CD4-positive, alpha-beta T cell treated with Interleukin-21 for 1 hour (primary cell): ENCODE measurements at places on chromosomes 7 and 10.

DNA sequence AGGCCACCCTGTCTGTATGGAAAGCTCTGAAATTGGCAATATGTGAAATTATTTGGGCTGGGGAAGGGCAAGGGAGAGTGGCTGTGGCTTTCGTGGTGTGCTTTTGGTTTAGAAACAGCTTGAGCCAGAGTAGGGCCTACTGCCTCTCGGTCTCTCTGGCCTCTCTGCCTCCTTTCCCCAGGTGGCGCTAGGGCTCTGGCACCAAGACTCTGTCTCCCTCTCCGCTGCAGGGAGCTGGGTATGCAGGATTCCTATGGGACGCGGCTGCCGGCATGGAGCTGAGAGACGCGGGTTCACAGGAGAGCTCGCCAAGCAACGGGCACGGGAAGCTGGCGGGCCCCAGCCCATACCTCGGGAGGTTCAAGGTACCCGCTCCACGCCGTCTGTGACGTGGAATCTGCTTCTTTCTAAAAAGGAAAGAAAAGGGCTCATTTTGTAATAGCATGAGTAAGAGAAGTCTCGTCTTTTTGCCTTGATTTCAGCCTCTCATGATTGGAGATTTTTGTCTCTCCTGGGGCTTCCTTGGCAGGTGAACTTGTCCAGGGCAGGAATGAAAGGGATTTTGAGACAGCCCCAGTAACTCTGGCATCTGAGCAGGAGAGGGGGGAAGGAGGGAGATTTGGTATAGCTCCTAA is 105.1 kb upstream of the ANLN start:
- no peak for DNase-seq

DNA sequence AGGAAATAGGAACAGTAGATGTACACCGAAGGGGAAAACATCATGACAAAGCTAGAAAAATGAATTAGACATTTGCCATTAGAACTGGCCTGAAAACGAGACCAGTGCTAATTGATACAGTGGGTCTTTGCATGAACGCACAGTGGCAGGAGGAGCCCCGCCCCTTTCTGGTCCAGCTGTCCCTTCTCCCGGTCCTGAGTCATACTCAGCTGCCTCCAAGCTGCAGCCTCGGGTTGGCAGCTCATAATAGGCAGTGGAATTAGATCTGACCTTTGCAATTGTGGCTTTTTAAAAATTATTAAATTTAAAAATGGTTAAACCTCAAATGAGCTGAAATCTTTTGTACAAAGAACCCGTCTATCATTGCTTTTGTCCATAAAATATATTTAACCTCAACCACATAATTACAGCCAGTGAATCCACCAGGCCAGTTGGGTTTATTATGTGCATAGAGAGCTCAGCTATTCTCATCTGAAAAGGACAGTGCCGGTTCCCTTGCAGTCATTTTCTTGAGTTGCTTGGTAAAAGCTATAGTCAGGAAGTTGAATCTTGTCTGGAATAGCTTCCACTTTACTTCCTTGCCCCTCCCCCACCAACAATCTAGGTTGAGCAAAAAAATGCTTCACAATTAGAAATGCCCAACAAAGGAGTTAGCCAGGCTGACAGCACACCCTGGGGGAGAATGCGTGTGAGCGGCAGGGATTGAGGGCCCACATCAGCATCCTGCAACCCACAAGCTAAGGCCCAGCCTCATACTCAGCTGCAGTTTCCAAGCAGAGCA is 147.1 kb downstream of the BUB3 start:
- DNase-seq, result no peak

- no peak for DNase-seq
Measured at GRCh38 chr10:5504146-5505072, 5.0 kb upstream of the CALML5 start.

DNA sequence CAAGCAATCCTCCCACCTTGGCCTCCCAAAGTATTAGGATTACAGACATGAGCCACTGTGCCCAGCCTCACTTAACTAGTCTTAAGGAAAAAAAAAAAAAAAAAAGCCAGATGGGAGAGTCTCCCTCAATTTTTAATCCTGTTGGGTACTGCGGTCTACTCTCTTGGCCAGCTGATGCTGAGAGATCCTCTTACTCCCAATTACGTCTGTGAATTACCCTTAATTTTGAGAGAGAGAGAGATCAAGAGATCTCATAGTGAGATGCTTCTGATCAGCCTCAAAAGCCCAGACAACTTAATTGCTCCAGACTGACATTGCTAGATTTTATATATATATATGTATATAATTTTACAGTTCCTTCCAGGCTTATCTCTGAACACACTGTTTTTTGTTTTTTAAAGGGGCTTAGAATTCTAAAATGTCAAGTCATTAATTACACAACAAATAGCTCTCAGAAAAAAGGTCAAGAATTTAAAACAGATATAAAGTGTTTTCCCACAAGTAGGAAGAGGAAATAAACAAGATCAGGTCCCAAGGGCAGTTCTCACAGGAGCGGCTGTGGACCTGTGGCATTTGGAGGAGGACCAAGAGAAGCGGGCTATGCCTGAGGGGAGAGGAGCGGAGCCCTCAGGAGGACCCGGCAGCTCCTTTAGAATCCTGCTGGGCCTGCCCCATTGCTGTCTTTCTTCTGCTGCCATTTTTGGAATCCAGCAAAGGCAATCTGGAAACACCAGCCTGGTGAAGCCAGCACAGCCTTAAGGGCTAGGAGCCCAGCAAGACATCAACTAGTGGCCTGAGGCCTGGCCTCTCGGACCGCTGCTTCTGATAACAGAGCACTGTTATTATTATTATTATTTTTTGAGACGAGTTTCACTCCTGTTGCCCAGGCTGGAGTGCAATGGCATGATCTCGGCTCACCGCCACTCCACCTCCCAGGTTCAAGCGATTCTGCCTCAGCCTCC is 30.1 kb downstream of the DENND2A start:
- no peak for DNase-seq

- DNase-seq, result no peak
Measured at GRCh38 chr10:118501171-118501570, 94.3 kb downstream of the PRLHR start.

DNA sequence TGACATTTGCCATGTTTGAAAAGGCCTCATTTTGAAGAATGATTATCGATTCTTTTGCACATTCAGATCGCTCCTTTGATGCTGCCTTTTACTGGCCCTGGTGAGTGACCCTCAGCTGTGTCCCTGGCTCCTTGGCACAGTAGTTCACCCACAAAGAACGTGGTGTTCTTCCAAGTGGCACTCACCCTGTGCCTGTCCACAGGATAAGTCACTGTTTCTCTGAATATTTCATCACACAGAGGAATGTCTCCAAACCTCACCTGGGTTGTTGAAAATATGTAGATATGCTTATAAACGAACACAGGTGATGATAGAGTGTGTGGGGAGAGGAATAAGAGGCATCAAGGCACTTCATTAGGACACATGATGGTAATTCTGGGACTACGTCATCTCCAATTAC is 810.7 kb downstream of the CCSER2 start:
- DNase-seq, result no peak

- DNase-seq, result no peak
Measured at GRCh38 chr10:97713339-97713825, at the start of gene MARVELD1. TSS of gene MARVELD1 (plus strand) at chr10:97713730. CDS start at chr10:97713877, 147 bp downstream.

- DNase-seq, result no peak
Measured at GRCh38 chr7:32048970-32049491, 21.2 kb downstream of the PDE1C start.

GRCh38 chr10:99085358-99085757 is 150.3 kb downstream of the HPSE2 start:
- no peak for DNase-seq

DNA sequence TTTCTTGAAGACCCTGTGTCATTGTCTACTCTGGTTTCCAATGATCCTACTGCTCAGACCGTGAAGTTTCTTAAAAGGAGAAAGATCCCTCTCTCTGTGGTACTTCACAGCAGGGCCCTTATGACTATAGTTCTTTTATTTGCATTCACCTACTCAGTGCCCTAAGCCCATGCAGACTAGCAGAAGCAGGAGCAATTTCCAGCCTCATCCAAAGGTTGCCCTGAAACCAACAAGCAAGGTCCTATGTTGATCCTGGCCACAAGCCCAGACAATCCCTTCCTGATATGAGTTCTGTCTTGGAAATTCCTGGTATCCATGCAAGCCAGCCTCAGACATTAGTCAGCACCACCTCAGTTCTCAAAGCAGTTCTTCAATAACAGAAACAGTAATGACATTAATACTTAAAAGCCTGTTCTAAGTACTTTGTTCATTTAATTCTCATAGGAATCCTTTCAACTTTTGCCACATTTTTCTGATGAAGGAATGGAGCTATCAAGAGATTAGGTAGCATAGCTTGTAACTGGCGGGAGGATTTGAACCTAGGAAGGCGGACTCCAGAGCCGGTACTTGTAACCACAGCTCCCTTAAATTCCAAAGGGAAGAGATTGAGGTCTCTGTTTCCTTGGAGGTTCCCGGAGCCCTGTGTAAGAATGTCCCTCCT is 58.1 kb upstream of the ST8SIA6 start:
- no peak for DNase-seq

DNA sequence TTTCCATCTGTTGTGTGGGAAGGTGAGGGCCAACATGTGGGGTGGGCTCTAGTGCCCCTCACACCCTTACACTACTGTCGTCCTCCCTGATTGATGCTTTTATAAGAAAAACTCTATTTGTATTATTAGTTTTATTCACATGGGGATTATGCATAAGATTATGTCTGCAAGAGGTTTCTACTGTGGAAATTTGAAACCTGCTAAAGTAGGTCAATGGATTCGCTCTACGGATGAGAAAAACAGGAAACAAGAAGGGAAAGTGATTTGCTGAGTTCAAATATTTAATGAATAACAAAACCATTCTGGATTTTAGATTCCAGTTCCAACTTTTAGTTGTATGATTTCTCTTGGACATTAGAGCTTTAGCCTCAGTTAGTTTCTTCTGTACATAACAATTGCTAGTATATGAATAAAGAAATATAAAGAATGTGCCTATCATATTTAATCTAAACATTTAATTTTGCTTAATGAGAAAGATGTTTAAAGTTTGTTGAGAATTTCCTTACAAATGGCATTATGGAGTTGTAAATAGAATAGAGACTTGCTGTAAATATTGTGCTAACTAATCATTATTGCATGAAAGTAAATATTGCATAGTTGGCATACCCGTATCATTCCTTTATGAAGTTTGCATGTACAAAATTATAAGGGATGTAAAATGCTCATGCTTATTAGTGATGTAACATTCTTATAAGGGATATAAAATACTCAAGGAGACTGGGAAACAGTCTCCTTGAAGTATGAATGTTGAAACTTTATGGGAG is 193.8 kb downstream of the THSD7A start:
- DNase-seq, result no peak

DNA sequence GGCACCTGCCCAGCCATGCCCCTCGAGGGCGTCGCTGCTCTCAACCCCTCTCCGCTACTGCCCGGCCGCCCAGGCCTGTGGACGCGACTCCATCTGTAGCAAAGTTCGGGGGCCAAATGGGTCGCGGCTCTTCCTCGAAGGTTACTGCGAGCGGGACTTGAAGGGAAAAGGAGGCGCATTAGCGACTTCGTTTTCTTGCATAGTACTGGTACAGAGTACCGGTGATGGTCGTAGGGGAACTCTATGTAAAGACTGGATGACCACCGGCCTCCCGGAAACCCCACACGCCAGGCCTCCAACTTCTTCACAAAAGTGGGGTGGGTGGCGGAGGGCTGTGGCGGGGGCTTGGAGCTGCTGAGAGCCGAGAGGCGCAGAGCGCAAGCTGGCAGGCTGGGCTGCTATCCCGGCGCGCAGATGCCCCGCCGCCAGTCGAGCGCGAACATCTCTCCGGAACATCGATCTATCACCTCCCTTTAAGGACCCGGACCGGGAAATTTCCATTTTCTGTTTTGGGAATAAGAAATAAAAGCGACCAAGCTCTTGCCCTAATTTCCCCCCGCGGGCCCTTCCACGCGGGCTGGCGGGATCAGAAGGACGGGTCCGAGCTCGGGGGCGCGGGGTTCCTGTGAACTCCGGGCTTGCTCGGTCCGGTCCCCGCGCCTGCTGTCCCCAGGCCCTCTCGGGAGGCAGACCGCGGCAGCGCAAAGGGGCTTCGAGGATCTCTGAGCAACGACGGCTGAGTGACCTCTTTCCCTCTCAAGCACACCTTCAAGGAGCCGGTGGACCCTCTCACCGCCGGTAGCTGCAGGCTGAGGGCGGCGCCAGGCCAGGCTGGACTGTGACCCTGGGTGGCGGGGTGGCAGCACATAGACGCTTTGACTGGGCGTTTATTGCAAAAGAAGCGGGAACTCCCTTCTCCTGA is 12.2 kb upstream of the FEZF1 start:
- no peak for DNase-seq

DNA sequence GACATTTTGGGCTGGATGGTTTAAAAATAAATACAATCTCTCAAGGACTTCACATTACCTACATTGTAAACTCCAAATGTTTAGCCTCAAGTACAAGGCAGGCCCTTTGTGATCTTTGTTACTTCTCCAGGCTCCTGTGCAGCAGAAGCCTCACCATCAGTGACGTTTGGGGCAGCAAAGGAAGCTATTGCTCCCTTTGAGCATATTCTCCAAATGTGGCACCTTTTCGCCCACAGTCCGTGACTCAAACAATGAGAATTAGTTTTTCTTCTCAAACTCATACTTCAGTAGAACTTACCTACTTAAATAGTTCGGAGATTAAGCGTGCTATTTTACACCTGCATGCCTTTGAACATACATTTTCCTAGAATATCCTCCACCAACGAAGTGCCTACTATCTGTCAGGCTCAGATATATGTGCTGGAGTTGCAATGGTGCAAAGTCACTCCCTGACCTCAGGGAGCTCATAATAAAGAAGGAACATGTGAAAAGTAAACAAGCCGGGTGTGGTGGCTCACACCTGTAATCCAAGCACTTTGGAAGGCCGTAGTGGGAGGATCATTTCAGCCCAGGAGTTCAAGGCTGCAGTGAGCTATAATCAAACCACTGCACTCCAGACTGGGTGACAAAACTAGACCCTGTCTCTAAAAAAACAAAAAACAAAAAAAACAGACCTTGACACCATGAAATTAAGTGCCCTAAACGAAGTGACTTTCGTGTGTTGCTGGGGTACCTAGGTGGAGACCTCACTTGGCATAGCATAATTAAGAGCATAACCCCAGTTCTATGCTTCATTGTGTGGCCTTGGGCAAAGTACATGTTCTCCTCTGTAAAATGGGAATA is 1.2 kb upstream of the ABCF2 start:
- no peak for DNase-seq
